Activated T-helper 1 cell treated with Interleukin-2 at 50 U/mL for 16 hours (primary cell): ENCODE measurements at places on chromosomes 5 and 9.

GRCh38 chr5:56230576-56230975 is 2.6 kb downstream of the ANKRD55 start:
- DNase-seq: no peak

DNA sequence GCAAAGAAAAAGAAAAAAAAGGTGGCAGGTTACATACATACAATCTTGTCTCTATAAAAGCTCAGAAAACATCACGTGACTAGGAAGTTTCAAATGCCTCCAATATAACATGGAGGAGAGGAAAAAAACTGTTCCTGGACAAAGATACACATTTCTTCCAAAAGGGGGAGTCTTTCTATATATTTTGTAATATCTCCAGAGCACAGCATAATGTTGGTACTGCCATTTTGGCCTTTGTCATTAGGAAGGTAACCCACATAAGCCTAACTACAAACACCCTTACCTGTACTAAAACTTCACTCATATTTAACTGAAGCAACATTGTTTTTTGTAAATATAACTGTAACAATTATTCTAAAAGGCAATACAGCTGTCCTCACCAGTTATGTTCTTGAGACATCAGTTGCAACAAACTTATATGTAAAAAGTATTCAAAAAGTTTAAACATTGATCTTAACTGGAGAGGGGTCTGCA is 1.2 kb upstream of the BTF3 start:
- DNase-seq: no peak

DNA sequence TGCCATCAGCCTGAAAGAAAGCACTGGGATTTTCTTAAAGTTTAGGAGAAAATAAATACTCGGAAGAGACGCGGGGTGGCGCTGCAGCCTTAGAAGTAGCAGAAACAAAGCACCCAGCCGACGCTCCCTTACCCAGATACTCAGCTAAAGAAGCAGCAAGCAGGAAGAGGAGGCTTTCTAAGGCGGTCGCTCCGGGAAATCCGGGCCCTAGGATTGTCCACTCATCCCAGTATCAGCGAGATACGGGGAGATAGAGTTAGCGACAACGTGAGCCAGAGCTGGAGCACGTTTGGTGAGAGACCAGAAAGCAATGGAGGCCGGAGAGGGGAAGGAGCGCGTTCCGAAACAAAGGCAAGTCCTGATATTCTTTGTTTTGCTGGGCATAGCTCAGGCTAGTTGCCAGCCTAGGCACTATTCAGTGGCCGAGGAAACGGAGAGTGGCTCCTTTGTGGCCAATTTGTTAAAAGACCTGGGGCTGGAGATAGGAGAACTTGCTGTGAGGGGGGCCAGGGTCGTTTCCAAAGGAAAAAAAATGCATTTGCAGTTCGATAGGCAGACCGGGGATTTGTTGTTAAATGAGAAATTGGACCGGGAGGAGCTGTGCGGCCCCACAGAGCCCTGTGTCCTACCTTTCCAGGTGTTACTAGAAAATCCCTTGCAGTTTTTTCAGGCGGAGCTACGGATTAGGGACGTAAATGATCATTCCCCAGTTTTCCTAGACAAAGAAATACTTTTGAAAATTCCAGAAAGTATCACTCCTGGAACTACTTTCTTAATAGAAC is at the start of gene PCDHB2:
PCDHB2 (plus strand) TSS at position 135 of the 782 bp plus-strand sequence; CDS start at position 311, 176 bp downstream.
- no peak for DNase-seq

GRCh38 chr5:168249923-168250322 is 41.5 kb upstream of the WWC1 start:
- DNase-seq: no peak

DNA sequence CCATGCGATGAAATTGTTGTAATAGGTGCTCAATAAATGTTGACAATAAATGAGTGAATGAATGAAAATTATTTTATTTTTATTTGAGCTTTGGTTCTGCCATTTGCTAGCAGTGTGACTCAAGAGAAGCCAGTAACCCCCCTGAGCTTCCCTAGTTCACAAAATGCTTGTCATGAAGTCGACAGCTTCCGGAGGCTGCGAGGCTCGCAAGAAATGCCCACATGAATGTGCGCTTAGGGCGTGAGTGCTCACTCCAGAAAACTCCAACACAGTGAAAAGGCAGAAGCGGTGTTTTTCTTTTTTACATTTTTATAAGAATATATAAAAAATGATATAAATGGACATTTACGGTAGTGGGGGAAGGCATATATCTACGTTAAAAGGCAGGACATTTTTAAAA is 26.5 kb downstream of the CDKN2A start:
- no peak for DNase-seq

DNA sequence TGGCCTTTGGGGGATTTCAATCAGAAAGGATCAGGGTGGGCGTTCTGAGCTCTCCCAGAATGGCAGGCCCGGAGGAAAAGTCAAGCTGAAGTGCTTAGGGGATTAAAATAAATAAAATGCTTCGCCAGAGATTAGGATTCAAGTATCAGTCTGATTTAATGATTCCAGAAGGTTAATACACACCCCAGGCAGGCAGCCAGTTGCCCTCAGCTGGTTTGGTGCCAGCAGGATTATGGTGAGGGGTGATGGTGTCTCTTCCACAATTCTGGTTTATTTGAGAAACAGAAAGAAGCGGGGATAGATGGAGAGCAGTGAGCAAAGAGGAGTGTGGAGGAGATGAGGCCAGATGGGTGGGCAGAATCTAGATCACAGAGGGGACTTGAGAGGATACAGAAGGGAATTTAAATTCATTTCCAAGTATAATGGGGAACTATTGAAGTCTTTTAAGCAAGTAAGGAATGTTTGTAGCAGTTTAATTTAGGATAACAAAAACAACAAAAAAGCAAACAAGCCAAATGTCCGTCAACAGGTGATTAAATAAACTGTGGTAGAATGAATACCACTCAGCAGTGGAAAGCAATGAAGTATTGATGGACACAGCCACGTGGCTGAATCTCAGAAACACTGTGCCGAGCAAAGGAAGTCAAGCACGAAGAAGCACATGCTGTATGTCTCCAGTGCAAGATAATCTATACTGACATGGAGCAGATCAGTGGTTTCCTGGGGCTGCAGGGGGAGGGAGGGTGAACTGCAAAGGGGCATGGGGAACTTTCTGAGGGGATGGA is 297.7 kb downstream of the MSX2 start:
- no peak for DNase-seq

DNA sequence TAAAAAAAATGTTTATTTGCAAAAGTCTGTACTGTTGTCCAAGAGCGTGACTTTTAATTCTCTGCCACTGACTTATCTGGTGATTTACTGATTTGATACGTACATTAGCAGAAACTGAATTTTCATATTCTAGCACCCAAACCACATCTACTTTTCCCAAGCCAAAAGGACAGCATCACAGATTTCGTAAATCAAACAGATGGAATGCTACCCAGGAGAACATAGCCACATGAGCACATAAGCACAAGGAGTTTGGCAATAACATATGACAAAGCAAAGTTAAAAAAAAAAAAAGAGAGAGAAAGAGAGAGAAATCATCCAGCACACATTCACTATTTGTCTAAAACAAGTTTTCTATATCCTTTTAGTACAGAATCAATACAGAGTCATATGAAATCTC is 83.7 kb downstream of the HINT1 start:
- DNase-seq: no peak

DNA sequence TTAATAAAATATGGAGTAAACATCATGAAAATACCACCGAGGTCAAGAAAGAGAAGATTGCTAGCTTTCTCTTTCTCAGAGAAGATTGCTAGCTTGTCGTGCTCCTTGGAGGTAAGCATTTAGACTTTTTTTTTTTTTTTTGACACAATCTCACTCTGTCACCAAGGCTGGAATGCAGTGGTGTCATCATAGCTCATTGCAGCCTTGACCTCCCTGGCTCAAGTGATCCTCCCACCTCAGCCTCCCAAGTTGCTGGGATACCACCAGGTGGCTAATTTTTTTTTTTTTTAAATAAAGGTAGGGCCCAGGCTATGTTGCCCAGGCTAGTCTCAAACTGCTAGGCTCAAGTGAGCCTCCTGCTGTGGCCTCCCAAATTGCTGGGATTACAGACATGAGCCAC is 26.3 kb upstream of the CPLANE1 start:
- DNase-seq: no peak

GRCh38 chr5:135966165-135966564 is 11.4 kb upstream of the LECT2 start:
- DNase-seq: no peak

- DNase-seq: no peak
Measured at GRCh38 chr5:126309860-126310259, 113.3 kb upstream of the GRAMD2B start.

DNA sequence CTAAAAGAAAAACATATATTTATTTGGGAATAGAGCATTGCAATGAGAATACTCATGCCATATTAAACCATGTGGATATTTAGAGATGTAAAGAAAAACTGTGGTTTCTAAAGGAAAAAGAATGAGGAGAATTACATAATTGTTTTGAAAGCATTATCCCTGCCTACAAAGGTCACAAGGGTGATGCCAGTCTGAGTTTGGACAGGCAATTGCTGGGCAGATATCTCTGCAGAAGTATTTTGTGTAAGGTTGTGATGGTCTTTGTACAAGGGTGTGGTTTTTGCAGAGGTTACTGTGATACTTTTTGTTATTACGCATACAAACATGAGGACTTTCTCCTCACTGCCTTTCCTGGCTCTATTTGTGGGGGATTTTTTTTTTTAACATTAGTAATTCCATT is 2022.9 kb upstream of the CDH6 start:
- no peak for DNase-seq

DNA sequence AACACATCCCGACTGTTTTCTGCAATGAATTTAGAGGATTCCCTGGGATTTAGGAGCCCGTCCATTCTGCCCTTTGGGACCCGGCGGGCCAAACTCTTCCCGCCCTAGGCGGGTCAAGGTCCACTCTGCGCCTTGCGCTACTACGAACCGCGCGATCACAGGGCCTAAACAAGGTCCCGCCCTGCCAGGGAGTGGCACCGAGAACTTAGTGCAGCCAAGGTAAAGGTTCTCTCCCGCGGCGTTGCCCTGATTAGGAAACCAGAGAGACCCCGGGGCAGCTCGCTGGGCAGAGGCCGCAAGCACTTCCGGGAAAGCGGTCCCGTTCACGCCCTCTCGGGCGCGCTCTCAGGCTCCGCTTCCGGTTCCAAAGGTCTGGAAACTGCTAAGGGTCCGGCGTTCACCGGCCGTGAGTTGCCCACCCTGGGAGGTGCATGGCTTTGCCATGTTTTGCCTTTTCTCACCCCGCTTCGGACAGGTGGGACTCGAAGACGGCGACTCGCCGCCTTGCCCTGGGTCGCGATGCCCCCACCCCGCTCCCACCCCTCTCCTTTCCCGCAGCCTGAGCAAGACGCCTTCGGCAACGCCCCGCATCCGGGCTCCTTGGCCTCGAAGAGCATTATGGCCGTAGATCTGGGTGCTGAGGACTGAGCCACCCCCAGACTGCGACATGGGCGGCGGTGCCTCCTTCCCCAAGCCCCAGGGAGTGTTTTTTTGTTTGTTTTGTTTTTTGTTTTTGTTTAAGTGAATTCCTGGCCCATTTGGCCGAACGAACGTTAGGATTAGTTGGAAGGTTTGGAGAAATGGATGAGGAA is 23.4 kb downstream of the HNRNPK start:
- peak; percentile 37 for DNase-seq

- no peak for DNase-seq
Measured at GRCh38 chr9:101269591-101270283, 115.1 kb downstream of the BAAT start.

DNA sequence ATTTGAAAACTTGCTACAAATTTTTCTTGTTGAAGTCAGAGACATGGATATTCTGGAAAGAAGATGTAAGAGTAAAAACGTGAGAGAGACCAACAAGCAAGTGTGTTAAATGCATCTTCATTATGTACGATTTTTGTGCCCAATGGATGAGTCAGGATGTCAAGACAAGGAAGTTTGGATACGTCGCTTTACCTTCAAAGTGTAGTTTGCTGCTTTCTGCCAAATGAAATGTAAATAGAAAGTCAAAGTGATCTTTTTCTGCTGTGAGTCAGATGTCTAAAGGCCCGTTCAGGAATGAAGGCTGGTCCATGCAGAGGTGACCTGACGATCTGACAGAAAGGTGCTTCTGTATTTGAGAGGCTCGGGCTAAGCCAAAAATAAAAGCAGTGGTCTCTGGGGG is 273.1 kb upstream of the PIK3R1 start:
- no peak for DNase-seq

DNA sequence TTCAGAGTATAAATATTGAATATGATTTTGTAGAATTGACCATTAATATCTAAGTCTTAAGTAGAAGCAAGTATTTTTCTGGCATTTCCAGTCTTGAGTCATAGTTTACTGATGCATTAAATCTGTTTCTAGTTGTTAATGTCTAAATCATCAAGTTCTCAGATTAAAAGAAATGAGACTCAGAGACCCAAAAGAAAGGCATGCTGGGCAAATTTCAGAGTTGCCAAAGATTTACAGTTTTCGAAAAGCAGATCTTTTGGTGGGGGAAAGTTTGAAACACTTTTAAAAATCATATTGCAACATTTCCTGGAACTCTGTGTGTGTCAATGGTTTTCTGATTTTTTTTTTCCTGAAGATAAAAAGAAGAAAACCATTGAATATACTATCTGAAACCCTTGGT is 60.9 kb downstream of the ANKRD55 start:
- DNase-seq: no peak

GRCh38 chr9:123787416-123787815 is 142.5 kb downstream of the DENND1A start:
- DNase-seq: no peak

DNA sequence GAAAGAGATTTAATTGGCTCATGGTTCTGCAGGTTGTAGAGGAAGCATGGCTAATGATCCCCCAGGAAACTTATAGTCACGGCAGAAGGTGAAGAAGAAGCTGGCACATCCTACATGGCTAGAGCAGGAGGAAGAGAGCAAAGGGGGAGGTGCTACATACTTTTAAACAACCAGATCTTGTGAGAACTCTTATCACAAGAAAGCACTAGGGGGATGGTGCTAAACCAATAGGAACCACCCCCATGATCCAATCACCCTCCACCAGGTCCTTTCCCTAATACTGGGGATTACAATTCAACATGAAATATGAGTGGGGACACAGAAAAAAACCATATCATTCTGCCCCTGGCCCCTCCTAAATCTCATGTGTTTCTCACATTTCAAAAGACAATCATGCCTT is 147.2 kb upstream of the EPB41L4A start:
- no peak for DNase-seq

DNA sequence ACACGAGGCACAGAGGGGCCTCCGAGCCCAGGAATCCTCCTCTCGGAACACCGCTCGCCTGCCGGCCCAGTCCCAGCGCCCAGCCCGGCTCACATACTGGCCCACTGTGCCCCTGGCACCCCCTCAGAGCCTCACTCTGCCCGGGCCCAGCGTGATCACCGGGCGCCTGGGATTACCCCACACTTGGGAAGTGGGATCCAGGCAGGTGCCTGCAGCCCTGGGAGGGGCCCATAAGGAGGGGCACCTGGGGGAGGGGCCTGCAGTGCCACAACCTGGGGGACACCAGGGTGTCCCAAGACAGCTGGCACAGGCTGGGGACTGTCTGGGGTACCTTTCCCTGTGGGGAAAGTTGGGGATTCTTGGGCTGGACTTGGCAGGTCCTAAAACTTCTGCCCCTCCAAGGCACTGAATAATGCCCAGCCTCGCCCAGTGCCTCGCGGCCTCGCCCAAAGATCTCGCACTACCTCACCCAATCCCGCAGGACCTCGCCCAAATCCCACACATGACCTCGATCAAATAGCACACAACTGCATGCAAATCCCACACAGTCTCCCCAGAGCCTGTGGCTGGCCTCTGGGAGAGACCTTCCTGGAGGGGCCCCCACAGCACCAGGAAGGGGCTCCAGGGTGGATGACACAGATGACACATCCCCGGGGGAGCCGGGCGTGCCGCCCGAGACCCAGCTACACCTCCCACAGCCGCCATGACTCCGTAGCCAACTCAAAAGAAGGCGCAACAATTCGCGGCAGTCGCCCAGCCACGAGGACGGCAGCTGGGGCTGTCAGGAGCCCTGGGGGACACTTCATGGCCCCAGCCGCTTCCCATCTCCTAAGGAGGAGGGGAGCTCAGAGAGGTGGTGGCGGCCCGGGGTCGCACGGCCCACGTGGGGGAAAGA is 13.7 kb downstream of the NOTCH1 start:
- DNase-seq: no peak
